Neural crest cell (in vitro differentiated cells): ENCODE measurements at places on chromosomes 3 and 15.

- no peak for DNase-seq
Observed at GRCh38 chr3:142225885-142226215, 465 bp upstream of the GK5 start.

GRCh38 chr3:51311055-51311454, 74.0 kb upstream of the MANF start:
- no peak for DNase-seq

DNA sequence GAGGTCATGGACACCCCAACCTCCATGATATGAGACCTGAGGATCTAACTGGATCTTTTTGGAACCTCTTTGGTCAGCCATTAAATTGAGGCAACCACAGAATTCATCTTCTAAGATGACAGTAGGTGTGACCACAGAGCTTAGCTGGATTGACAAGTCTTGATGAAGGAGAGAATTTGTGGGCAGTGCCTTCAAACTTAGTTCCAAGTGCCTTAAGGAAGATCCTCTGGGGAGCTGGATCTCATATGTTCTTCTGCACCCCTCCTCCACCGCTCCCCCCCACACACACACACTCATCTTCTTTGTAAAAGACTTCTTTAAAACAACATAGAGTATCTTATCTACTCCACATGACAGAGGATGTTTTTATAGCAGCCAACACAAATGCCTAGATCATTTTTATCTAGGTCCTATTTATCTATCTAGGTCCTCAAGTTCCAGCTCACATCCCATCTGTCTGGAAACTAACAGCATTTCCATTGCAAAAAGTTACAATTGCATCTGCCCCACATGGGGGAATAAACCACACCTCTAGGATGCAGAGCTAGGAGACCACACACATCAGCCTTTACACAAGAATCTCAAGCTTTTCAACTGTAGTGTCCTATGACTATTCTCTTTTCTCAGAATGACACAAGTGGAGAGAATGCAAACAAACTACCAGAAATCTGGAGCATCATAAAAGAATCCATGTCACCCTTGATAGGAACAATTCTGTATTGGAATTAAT, 37.4 kb downstream of the WWTR1 start:
- DNase-seq: no peak

DNA sequence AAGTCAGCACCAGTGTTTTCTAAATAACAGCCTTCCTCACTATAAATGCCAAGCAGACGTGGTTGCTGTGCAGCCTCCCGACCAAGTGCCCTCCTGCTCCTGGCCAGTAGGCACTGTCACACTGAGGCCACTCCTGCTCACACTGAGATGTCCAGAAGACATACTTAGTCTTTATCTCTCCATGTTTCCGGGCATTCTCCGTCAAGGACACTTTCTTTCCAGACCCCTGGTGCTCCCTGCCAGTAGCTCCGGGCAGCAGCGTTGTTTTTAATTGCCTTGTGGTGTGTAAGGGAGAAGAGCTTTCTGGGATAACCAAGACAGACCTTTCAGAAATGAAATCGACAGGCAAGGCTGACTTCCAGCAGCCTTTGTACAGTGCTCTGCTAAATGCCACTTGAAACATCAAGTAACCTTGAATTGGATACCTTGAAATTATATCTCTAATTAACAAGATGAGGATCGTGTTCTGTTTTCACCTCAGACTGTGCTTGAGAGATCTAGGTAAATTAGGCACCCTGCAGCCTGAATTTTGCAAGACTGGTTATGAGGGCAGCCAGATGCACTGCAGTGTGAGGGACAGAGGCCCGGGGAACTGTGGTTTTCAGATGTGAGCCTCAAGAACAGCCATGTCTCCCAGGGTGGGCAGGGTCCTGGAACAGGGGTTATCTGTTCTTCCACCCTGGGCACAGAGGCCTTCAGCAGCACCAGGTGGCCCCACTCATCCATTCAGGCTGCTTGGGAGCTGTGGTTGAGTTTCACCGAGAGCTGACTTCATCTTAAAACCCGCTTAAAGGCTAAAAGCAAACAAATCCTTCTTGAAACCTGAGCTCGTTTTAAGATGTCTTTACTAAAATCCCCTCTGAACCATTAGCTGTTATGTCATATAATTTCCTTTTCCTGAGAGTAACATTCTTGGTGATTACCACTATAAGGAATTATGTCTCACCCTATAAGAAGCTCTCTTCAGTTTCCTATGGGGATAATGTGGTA, 105.5 kb upstream of the IL12A start:
- DNase-seq: no peak

- DNase-seq: no peak
Observed at GRCh38 chr3:40042752-40043443, 233.5 kb downstream of the MYRIP start.

- DNase-seq: no peak
Observed at GRCh38 chr3:186320862-186321568, 41.0 kb downstream of the DGKG start.

GRCh38 chr3:174533286-174533685, 325.8 kb upstream of the NAALADL2 start:
- DNase-seq: no peak

- no peak for DNase-seq
Observed at GRCh38 chr3:150372722-150373121, 35.4 kb upstream of the TSC22D2 start.

- DNase-seq: no peak
Observed at GRCh38 chr3:152452318-152452717, 183.6 kb downstream of the MBNL1 start.
